ENCODE measurements at places on chromosomes 6 and 20.
A peak's percentile ranks its signal among the peaks of the same experiment; 100 is the strongest.

GRCh38 chr6:52900536-52900935, 9.0 kb downstream of the GSTA3 start:
- DNase-seq, result no peak

- no peak for DNase-seq
These were observed 155.9 kb downstream of the NFATC2 start for GRCh38 chr20:51386586-51386985.

GRCh38 chr6:10713962-10714361, 8.9 kb upstream of the TMEM14C start:
- DNase-seq, result no peak

GRCh38 chr6:41505122-41506049, 40.8 kb upstream of the FOXP4 start:
- peak; percentile 91 for DNase-seq

DNA sequence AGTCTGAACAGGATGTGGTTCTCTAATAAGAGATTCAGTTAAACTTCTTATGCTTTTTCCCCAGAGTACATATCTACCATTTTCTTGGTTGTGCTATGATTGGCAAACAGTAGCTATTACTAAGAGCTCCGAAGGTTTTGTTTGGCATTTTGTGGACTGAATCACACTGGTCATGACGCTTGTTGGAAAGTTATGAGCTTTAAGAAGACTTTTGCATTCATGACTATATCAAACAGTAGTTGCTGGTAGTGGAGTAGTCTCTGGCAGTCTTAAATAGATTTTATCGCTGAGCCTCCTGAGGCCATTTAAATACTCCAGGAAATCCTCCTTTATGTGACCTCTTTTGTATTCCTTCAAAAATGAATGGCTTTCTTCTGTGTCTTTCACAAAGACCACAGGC, 40.8 kb downstream of the CCDC170 start:
- no peak for DNase-seq

DNA sequence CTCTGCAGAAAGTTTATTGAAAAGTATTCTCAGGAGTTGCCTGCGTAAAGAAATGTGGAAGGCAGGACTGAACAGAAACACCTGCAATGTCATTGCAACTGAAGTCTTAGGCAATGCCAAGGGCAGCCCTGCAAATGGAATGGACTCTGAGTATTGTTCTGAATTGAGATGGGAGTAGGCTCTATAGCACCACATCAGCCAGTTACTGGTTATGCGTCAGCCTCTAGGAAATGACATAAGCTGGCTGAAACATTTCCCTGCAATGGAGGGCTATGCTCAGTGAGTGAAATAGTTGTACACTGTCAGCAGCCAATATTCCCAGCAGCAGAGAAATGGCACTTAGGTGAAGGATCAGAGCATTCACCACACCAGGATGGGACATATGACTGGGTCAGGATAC, 13.8 kb upstream of the GJE1 start:
- peak; percentile 16 for DNase-seq

- DNase-seq, result peak; percentile 41
These were observed 258.1 kb downstream of the CLIC5 start for GRCh38 chr6:45757443-45758130.

DNA sequence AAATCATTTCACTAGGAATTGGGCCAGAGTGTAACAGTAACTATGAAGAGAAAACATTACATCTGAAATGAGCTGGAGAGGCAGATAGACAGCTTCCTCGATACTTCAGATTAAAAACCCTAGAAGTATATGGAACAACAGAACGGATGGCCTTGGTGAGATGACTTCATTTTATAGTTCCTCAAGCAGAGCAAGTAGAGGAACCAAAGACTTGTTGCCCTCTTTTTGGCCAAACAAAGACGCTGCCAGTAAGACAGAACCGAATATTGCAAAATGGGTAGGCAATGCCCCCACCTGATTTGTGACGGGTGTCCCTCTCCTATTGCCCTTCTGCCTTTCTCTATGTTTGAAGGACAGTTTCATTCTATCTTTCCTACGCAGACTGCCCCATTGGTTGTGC, 53.5 kb downstream of the AGPAT4 start:
- no peak for DNase-seq

GRCh38 chr20:13105864-13106457, 97.2 kb downstream of the SPTLC3 start:
- peak; percentile 33 for DNase-seq

GRCh38 chr20:52150440-52151258, 40.9 kb downstream of the ZFP64 start:
- peak; percentile 62 for DNase-seq

DNA sequence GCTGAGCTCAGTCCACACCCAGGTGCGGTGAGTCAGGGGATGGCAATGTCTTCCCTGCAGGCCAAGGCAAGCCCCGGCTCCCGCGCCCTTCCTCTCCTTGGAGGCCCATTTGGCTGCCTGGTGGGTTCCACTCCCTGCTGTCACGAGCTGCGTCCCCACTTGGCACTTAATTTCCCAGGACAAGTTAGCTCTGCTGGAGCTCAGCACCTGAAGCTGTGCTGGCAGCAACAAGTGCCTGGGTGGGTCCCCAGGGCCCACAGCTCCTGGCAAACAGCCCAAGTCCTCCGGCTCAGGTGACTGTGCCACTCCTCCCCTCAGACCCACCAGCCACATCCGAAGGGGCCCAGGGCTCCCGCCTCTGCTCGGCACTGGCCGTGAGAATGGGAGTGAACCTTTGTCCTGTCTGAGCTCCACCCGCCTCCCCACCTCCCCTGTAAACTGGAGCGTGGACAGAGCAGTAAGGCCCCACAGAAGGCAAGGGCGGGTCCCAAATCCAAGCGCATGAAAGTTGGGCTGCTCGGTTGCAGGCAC, 16.9 kb downstream of the LAMA5 start:
- DNase-seq, result no peak

DNA sequence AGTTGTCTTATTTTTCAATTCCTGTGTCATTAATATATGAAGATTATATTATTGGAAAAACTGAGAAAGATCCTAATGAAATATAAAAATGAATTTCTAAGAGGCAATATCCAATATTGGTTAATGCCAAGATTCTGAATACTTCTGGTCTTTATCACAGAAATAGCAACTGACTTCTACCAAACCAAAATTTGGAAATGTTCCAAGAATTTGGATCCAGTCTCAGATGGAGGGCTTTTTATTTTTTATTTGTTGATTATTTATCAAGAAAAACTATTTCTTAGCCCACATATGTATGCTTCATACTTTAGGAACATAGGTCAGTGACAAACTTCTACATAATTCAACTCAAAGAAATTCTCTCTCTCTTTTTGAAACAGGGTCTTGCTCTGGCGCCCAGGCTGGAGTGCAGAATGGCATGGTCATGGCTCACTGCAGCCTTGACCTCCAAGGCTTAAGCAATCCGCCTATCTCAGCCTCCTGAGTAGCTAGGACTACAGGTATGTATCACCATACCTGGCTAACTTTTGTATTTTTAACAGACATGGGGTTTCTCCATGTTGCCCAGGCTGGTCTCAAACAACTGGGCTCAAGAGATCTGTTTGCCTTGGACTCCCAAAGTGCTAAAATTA, 13.1 kb downstream of the NUP43 start:
- no peak for DNase-seq

DNA sequence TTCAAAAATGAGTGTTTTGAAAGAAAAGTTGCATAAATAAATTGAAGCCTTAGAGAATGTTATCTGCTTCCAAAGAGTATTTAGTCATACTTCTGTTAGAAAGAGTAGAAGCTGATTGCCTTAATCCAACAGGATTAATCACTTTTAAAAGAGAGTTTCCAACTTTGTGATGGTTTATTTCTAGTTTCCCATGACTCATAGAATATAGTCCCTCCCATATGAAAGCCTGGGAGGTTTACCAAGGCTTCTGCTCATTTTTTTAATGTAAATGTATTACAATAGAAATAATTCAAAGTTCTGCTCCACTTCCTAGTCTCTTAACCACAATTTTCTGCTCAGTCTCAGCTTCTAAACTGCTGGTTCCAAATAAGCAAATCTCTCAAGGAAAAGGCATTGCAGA, 118.0 kb upstream of the IRAK1BP1 start:
- DNase-seq, result no peak

DNA sequence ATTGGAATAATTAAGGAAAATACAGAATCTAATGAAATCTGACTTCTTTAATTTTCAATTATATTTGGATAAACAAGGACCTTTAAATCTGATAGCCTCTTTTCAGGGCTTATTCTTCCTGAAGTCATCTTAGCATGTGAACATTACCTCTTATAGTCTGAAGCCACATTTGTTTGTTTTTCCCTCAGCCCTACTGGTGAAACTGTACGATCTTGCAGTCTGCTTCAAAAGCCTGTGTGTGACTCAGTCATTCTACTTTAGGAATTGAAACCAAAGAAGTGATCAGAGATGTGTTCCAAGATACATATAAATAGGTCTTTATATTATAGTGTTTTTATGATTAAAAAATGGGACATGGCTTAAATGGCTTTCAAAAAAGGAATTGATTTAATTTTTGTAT, 67.5 kb downstream of the MACROD2 start:
- peak; percentile 8 for DNase-seq

- DNase-seq, result no peak
These were observed 63.0 kb downstream of the CHMP4B start for GRCh38 chr20:33874129-33874528.

GRCh38 chr20:2006452-2007361, 12.8 kb upstream of the PDYN start:
- DNase-seq, result peak; percentile 65

DNA sequence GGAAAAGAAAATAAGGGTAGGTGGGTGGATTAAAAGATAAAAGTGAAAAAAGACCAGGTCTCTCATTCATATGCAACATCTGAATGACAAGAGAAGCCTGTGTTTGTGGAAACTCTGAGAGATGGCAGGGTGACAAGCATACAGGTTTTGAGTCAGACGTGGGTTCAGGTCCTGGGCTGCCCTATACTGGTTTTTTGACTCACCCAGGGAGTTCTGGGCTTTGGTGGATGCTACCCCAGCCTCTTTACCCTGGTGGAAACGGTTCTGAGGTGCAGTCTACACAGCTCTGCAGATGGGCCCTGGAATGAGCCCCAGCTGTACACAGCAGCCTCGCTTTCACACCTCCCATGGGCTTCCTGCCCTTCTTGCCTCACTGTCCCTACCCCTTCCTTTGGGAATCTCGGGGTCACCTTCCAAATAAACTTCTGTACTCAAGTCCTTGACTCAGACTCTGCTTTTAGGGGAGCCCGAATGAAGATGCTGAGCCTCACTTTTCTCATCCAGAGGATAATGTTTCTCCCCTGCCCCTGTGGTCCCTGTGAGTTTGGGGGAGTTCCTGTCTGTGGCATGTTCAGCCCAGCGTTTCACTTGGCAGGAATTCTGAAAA, 77.7 kb upstream of the CLDN20 start:
- DNase-seq, result no peak

DNA sequence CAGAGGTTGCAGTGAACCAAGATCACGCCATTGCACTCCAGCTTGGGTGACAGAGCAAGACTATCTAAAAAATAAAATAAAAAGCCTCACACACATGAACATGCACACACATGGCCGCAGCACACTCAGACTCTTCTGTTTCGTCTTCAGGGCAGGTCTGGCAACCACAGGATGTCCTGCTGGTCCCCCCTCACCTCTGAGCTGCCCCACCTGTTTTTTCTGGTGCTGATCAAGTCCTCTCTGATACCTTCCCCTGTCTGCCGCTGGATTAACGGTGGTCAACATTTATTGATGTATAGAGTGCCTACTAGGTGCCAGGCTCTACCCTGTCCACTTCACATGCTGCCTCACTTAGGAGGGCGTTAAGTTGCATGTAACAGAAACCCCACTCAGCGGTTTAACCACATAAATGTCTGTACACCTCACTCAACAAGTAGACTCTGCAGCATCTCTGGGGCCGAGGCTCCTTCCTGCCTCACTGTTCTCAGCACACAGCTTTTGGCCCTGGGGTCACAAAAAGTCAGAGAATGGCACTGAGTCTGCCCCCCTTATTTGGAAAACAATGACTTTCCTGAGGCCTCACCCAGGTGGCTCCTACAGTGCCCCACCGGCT, 4.5 kb upstream of the AP5S1 start:
- no peak for DNase-seq

DNA sequence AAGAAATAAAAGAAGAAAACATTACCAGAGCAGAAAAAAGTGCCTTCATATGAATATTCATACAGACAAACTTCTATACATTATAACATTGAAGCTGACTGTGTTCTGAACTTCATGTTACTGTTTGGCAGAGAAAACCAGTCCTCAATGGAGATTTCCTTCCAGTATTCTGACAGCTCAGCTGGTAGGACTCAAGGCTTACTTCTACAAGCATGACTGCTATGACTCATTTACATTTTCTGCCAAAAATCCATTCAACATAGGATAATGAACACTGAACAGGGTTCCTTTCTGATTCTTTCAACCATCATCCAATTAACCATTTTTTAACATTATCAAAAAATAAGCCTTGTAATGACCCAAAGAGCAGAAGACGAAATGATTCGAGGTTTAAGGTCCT, 25.4 kb downstream of the COL9A1 start:
- no peak for DNase-seq

GRCh38 chr6:38012573-38012972, 193.0 kb downstream of the ZFAND3 start:
- DNase-seq, result peak; percentile 59

DNA sequence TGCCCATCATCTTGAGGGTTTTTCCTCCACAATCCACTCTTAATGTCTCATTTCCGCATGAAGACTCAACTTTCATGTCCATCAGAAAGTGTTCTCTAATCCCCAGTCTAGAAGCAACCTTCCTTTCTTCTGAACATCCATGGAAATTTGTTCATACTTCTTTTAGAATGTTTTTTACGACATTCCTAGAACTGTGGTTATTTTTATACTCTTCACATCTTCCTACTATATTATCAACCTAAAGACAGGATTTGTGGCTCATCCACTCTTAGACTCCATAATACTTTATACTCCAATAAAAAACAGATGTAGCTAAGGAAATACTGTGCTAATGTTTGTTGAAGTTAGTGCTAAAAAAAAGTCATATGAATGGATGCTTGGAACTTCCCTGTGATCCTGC, 1.4 kb upstream of the CAP2 start:
- no peak for DNase-seq

GRCh38 chr20:35942243-35942642, 12.1 kb downstream of the SCAND1 start:
- no peak for DNase-seq

DNA sequence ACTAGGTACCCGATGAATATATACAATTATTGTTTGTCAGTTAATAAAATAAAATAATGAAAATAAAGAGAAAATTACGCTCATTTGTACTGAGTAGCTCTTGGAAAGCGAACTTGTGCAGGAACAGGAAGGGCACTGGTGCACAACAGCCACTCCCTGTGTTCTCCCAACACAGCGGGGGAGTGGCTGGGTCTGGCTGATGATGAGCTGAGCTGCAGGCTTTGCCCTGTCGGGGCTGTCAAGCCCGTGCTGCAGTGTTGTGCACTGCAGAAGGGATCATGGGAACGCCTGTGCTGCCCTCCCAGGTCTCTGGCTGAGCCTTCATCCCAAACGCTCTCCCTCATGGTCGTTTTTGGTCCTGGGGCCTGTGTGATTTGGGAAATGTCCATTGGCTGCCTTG, 131.7 kb upstream of the MAP3K4 start:
- no peak for DNase-seq

- peak; percentile 32 for DNase-seq
These were observed 1.4 kb upstream of the RALY start for GRCh38 chr20:33992145-33992922.
